SIG-M5 (cell line): ENCODE measurements at places on chromosomes 5 and 9.
A peak's percentile ranks its signal among the peaks of the same experiment; 100 is the strongest.

GRCh38 chr5:79416499-79416898 is 97.4 kb downstream of the HOMER1 start:
- DNase-seq = peak; percentile 84

DNA sequence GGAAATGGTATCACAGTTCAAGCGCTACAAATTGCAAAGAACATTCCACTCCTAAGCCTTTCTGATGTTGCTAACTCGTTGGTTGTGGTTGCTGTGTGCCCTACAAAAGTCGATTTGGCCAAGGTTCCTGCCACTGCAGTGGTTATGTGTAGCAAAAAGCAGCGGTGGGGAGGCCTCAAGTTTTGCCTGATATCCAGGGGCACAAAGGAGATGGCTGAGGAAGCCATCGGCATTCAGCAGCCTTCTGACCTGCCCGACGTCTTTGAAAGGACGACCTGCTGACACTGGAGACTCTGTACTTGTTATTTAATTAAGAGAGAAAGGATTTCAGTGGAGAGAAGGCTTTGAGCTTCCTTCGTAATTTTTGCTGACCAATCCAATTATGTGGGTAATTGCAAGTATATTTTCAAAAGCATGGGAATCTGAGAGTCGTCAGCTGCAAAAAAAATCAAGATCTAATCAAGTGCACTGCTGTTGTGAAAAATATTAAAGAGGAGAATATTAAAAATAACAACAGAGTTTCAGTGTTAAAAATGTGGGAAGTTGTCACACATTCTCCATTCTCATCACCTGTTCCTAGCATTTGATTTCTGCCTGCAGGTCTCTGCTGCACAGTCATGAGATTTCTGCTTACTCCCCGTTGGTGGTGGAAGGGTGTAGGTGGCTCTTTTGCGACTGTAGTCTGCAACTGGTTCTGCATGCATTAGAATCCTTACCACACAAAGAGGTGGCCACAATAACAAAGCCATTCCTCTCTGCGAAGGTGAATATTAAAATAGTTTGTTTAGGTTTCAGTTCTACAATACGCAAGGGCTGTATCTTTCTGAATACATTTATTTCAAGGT is 319.2 kb downstream of the IRX2 start:
- no peak for DNase-seq

DNA sequence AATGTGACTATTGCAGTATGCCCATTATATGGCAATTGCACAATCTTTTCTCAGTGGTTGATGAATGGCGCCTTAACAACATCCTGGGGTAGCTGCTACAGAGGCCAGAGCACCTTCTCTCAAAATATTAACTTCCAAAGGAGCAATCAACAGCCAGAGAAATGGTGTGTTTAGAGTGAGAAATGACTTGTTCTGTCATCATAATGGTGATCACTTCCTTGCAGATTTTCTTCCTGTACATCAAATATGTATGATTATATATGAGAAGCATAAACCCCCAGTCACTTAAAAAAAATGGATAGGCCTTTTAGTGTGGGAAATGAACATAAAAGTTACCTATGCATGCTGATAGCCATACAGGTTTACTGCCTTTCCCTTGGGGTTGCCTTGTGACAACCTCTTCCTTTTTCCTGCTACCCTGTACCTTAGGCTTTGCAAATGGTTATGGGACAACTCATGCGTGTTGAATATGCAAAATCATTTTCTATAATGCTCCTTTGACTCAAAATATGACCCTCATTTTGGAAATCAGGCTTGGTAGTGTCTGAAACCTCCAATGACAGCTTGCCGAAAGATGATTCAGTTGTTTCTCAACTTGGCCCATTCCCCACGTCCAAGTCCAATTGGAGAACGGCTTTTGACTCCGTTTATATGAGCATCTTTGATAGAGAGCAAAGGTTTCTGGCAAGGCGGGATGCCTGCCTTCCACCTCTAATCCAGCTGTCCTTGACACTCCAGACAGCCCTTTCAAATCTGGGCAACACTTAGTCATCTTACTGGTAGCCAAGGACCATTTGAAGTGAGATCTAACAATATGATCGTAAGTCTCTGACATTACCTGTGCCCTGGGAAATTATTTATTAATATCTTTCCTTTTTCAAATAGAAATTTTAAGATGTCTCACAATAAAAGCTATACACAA is 69.3 kb downstream of the SLC1A1 start:
- no peak for DNase-seq

GRCh38 chr9:112184946-112185345 is 9.8 kb upstream of the SUSD1 start:
- DNase-seq = no peak

DNA sequence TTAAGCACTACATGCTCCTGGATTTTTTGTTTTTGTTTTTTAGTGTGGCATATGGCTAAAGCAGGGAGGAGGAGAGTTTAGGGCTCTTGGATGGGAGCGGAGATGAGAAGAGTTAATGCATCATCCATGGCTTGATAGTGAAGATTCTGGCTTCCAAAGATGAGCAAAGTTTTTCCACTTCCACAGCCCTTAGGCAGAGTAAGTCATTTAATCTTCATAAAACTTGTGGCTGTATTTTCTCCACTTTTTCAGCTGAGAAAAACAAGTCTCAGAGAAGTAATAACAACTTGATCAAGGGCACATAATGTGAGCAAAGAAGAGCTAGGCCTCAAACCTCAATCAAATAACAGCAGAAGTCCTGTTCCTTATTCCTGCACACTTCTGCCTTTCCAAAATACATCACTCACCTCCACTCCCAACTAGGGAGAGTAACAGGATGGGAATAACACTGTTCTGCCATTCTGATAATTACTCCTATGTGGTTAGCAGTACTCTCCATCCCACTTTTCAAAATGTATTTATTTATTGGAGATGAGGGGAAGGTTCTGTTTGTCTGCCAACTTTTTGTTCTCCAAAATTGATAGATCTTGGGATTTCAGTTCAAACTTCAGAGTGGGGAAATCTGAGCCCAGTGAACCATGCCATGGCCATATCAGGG is 53.7 kb upstream of the DPYSL3 start:
- DNase-seq = no peak

DNA sequence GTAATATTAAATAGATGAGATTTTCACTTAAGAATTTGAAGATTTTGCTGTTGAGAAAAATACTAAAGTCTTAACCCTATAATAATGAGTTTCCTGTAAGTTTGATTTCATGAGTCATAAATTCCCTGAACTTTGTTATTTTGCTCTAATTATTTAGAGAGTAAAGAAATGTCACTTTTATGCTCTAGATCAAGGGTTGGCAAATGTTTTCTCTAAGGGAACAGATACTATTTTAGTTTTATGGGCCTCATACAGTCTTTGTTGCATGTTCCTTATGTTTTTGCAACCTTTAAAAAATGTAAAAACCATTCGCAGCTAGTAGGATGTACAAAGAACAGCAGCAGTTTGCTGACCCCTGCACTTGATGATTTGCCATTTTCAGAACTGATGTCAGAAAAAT is 480 bp upstream of the TXNDC8 start:
- no peak for DNase-seq

DNA sequence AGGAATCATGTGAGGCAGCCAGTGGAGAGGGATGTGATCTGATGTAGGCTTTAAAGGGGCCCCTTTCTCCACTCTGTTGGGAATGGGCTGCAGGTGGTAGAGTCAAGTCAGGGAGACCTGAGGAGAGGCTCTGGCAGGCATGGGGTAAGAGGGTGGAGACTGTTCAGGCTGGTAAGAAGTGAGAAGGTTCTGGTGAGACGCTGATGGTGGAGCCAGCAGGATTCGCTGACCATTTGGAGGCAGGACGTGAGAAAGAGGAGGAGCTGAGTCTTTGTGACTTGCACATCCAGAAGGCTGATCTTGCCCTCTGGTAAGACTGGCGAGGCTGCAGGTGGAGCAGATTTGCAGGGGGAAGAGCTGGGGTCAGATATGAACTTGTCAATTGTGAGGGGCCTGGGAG is 248.0 kb downstream of the NSG2 start:
- DNase-seq = no peak

- no peak for DNase-seq
Observed at GRCh38 chr5:56490971-56491468, 257.9 kb upstream of the ANKRD55 start.

- DNase-seq = no peak
Observed at GRCh38 chr5:94288937-94289336, 329.5 kb downstream of the KIAA0825 start.
